ENCODE measurements at places on chromosomes 13 and 19.

DNA sequence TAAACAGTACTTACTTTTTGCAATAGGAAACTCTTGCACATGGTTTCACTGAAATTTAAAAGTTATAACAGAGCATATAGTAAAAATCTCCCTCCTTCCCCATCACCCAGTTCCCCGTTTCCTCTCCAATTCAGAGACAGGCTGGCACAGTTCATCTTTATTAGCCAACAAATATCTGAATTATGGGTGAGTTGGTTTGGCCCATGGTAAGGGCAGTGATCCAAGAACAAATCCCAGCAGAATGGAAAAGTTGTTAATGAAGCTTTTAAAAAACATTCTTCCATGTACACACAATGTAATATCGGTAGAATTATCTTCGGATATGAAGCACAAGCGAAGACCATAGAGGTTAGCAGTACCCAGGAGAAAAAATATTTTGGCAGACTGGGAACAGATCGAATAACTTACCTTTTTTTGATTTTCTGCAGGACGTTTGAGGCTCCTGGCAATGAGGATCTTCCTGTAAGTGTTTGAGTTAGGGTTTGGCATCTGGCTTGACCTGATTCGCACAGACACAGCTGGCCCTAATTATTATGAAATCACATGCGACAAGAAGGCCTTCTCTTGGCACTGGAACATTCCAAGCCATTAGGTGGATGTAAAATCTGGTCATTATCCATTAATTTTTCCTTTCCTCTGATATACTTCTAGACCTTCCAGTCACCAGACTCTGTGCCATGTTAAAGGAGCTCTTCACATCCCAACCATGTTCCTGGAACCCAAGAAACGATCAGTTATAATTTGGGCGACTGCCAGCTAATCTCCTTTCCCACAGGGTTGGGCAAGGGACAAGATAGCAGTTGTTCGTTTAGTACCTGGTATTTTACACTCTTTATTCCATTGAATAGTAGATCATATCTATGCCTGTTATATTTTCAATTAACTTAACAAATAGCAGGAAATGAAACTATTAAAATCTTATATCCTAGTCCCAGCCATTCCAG is 139.4 kb upstream of the TSC22D1 start:
- DNase-seq: no peak

GRCh38 chr13:72728290-72728605 is 525 bp downstream of the BORA start:
- no peak for DNase-seq

DNA sequence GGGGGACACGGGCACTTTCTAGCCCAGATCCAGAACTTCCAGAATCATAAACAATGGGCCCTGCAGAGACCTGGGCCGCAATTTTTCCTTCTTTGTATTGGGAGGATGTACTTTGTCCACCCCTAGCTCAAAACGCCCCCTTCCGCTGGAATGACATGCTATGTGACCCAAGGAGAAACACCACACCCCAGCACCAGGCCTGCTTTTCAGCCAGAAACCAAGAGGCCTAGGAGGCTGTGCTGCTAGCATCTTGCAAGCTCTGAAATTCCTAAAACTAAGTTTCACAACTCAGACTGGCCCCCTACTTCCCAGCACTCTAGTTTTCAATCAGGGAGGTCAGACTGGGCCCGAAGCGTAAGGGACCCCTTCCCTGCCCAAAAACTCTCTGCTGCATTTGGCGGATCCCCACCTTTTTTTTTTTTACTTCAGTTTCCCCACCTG is 538 bp downstream of the LSM4 start:
- peak; percentile 41 for DNase-seq

GRCh38 chr13:67791047-67791446 is 560.9 kb upstream of the PCDH9 start:
- no peak for DNase-seq

- no peak for DNase-seq
Observed at GRCh38 chr13:34344816-34345215, 526.9 kb downstream of the RFC3 start.

- no peak for DNase-seq
Observed at GRCh38 chr13:73235385-73235784, 176.6 kb downstream of the KLF5 start.

GRCh38 chr19:48680436-48681126 is 7.8 kb upstream of the NTN5 start:
- DNase-seq: no peak

DNA sequence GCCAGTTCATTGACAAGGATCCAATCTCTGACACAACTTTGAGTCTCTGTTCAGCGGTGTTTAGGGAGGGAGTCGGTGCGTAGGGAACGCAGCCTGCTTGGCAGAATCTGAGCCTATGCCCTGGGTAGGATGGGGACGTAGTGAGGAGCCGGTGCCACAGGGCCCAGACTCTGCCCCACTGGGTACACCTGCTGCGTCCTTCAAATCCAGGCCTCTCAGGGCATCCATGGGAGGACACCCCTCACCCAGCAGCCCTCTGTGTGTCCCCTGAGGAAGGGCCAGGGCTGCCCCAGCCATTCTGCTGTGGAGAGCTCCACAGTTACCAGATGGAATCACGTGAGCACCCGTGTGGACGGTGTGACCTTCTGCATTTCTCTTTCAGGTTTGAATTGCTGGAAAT is 133.2 kb upstream of the MCF2L start:
- DNase-seq: no peak

- DNase-seq: no peak
Observed at GRCh38 chr13:22926748-22927400, 253.9 kb upstream of the SGCG start.

DNA sequence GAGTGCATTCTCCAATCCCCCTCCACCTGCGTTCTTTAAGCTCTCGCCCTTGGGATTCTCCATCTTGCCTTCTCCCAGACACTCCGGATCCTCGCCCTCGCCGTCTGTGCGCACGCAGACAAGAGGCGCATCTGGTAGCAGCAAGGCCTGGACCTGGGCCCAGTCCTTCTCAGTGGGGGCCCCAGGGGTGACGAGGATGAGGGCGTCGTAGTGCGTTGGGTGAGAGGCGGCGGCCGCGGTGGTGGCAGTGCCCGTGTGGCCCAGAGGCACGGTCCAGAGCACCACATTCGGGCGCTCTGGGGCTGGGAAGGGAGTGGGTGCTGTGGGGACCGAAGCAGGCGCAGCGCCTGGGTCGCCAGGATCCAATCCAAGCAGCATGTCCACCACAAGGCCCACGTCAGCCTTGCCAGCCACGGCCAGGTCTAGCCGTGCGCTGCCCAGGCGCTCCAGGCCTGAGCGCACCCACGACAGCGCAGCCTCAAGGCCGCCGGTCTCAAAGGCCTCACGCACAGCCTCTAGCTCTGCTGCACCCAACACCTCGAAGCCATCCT is 3.1 kb downstream of the IRGQ start:
- DNase-seq: no peak

- DNase-seq: no peak
Observed at GRCh38 chr19:14152713-14153112, 16.3 kb upstream of the ASF1B start.

- peak; percentile 74 for DNase-seq
Observed at GRCh38 chr19:6218491-6219146, 61.2 kb downstream of the MLLT1 start.

DNA sequence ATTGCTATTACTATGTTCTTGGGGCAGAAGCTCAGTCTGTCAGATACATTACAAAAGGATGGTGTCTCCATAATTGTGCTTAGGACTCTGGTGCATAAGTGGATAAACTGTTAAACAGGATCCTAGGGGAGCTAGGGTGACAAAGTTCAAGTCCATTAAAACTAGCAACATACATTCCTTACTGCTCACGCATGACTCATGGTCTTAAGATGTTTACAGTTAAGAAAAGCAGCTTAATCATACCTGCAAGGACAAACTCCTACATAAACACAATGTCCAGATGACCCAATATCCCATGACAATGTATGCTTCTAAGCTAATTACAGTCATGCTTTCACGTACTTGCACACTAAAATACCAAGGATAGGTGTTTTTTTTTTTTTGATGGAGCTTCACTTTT is 3.5 kb upstream of the ZNF701 start:
- peak; percentile 4 for DNase-seq

- DNase-seq: no peak
Observed at GRCh38 chr13:95656386-95657015, 12.0 kb upstream of the DZIP1 start.

- no peak for DNase-seq
Observed at GRCh38 chr19:58516964-58517833, 2.4 kb downstream of the ZBTB45 start.

GRCh38 chr13:63614874-63615612 is 2199.4 kb upstream of the PCDH20 start:
- DNase-seq: no peak

GRCh38 chr19:17086120-17086519 is 10.5 kb downstream of the MYO9B start:
- no peak for DNase-seq

GRCh38 chr13:74280795-74281490 is 146.7 kb upstream of the KLF12 start:
- no peak for DNase-seq

GRCh38 chr13:57653229-57653989 is 21.9 kb downstream of the PCDH17 start:
- DNase-seq: no peak

GRCh38 chr19:15588265-15588664 is 26.8 kb upstream of the CYP4F8 start:
- no peak for DNase-seq

GRCh38 chr13:20390526-20391175 is 135.0 kb downstream of the CRYL1 start:
- no peak for DNase-seq

- no peak for DNase-seq
Observed at GRCh38 chr19:49157445-49158224, at the start of gene TRPM4. Gene TRPM4 (plus strand): TSS chr19:49157792. CDS start chr19:49157867, 75 bp downstream.

GRCh38 chr19:55112777-55113569 is 4.5 kb downstream of the PPP1R12C start:
- DNase-seq: peak; percentile 5

DNA sequence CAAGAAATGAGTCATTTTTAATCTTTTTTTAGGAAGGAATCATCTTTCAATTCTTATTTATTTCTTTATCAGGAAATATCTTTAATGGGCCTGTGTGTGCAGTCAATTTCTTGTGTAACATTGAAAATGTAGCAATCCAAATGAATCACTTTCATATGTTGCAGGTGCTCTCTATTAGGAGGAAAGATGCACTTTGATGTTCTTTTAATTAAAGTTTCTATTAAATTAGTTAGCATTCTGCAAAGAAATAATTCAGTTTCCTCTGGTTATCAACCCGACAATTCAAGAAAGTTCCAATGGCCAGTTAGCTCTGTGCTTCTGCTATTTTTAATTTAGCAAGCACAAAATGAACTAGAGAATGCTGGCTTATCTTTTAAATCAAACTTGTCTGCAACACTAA is 212.0 kb downstream of the PCDH17 start:
- DNase-seq: no peak

GRCh38 chr19:6423499-6424194 is 964 bp downstream of the KHSRP start:
- peak; percentile 19 for DNase-seq

- no peak for DNase-seq
Observed at GRCh38 chr13:45833663-45834375, 17.7 kb downstream of the SIAH3 start.

GRCh38 chr19:1356508-1356865 is 27.2 kb upstream of the NDUFS7 start:
- no peak for DNase-seq

GRCh38 chr19:21580101-21580500 is 74.7 kb downstream of the ZNF429 start:
- no peak for DNase-seq

GRCh38 chr13:25253702-25254101 is 33.6 kb downstream of the MTMR6 start:
- no peak for DNase-seq

DNA sequence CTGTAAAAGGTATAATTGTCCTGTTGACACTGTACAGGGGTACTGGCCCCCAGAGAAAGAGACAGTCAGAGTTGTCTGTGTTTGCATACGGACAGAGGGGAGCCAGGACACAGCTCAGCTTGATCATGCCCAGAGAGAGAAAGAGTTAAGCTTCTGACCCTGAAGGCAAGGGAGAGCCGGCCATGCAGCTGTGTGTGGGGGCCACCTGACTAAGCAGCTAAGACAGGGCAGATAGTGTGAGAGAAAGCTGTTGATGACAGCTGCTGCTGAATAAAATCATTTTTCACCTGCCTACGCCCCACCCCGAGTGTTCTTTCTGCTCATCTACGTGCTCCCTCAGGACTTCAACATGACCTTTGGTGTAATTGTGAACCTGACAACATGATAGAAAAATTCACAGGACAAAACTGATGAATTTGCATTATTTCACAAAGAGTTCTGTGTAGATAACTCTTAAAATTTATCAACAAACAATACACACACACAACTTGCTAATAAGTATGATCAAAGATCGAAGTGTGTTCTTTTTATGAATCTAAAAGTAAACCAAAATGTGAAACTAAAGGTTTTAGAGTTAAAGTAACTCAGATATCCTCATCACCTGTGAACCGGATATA is 1294.3 kb upstream of the ATXN8OS start:
- no peak for DNase-seq

- DNase-seq: peak; percentile 70
Observed at GRCh38 chr19:15195371-15196334, 5.1 kb downstream of the NOTCH3 start.
